ENCODE measurements at places on chromosomes 4 and X. TPM values are rescaled to one million over a fixed set of nuclear protein-coding genes. Genes with fewer than 3 reads are reported as not detected.
A peak's percentile ranks its signal among the peaks of the same experiment; 100 is the strongest.

Gene FMR1NB
- not detected for total RNA-seq

- DNase-seq: no peak
Measured at GRCh38 chrX:132776486-132777210, 181.8 kb downstream of the HS6ST2 start.

DNA sequence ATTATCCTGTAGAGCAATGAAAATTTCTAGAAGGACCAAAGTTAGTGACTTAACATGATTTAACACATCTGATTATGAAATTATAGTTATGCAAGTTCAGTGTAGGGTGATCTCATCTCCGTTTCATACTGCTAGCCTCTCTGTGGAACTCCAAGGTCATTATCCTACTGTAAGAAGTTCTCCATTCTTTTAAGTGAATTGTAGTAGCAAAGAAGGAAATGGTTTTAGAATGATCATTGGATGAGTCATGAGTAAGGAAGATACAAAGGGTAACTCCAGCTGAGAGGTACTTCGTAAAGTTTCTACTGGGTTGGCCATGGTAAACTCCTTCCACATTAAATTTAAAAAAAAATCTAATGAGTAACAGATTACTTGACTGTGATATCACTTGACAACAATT lies 215.0 kb upstream of the GIMD1 start:
- DNase-seq: no peak

- no peak for DNase-seq
Measured at GRCh38 chrX:121864561-121864960, 817.2 kb downstream of the GLUD2 start.

DNA sequence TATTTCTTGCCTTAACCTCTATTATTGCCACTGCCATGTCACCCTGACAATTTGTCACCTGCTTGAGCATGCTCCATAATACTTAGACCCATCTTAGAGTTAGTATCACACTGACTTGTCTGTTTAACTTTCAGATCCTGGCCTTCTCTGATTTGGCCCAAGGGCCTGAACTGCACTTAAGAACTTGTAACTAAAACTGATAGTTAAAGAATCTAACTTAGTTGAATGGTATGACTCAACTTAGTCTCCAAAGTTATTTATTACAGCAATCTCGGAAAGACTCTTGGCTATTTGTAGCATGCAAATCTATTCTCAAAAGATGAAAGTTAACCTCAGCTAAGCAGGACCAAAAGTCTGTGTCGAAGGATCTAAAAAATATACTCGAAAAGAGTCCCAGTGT lies 72.3 kb downstream of the IGSF1 start:
- DNase-seq: no peak

Gene TENM3
- total RNA-seq: 83.5 TPM

GRCh38 chr4:160403081-160403480 lies 1300.2 kb downstream of the RAPGEF2 start:
- DNase-seq: no peak

DNA sequence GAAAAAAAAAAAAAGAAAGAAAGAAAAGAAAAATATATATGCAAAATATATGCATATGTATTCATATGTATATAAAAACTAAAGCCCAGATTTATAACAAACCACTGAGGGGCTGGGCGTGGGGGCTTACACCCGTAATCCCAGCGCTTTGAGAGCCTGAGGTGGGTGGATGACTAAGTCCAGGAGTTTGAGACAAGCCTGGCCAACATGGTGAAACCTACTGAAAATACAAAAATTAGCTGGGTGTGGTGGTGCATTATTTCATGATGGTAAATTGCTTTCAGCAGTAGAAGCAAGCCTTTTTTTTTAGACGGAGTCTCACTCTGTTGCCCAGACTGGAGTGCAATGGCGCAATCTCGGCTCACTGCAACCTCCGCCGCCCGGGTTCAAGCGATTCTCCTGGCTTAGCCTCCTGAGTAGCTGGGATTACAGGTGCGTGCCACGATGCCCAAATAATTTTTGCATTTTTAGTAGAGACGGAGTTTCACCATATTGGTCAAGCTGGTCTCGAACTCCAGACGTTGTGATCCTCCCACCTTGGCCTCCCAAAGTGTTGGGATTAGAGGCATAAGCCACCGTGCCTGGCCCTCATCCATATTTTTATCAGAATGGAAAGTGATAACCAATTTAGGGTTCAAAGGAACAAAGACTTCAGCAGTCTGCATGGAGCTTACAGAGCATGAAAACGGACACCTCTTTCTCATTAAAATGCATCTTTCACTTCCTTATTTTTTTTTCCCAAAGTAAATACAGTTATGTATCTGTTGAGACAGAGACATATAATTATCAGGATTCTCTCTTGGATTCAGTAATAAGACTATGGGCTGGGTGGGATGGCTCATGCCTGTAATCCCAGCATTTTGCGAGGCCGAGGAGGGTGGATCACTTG lies 27.7 kb upstream of the MOB1B start:
- no peak for DNase-seq

DNA sequence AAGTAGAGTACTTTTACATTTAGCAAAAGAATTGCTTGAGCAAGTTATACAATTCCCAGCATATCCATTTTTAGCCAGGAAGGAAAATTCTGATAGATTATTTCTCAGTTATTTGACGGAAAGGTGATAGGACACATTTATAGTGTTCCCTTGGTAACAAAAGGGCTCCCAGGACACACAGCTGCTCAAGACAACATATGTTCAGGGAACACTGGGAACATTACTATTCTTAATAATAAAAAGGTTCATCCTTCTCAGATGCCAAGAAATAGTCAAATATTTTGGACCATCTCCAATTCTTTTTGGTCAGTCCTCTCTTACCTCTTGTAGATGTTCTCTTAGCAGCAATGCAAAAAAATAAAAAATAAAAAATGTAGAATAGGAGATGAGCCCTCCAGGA lies 66.8 kb upstream of the SMAD1 start:
- DNase-seq: no peak

- no peak for DNase-seq
Measured at GRCh38 chrX:39012621-39013111, 211.4 kb downstream of the MID1IP1 start.

GRCh38 chr4:122827258-122827878 lies 737 bp downstream of the FGF2 start:
- peak; percentile 67 for DNase-seq

- no peak for DNase-seq
Measured at GRCh38 chr4:164221631-164222030, 532.3 kb upstream of the SMIM31 start.

- no peak for DNase-seq
Measured at GRCh38 chrX:77070202-77070918, 376.8 kb upstream of the FGF16 start.

Gene C4orf51
- total RNA-seq: 17.9 TPM

- DNase-seq: no peak
Measured at GRCh38 chr4:137576446-137576845, 44.2 kb upstream of the PCDH18 start.

DNA sequence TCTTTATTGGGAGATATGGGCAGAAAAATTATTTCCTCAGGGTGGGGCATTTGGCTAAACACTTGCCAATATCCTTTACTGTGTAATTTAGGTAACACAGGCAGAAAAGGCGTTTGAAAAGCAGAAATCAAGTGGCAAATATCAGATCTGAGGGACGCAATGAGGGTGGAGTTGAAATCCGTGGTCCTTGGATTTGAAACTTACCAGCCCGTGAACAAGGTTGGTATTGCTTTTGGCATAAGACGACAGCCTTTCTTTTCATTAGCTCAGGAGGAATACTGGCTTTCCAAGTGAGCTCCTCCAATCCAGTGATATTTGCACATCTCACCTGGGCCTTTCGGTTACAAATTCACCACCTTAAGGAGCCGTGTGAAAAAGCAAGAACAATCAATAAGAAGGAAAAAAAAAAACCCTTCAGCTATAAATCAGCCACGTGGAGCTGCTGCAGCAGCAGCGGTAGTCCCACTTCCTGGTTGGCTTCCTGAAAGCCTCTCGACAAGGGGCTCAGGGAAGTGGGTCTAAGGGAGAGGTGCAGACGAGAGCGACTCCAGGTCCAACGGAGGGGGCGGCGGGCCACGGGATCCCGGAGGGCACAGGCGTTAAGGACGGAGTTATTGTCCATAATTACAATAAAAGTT lies 734 bp upstream of the GALNT7 start:
- peak; percentile 67 for DNase-seq

Gene KCTD8
- total RNA-seq: 1.4 TPM

DNA sequence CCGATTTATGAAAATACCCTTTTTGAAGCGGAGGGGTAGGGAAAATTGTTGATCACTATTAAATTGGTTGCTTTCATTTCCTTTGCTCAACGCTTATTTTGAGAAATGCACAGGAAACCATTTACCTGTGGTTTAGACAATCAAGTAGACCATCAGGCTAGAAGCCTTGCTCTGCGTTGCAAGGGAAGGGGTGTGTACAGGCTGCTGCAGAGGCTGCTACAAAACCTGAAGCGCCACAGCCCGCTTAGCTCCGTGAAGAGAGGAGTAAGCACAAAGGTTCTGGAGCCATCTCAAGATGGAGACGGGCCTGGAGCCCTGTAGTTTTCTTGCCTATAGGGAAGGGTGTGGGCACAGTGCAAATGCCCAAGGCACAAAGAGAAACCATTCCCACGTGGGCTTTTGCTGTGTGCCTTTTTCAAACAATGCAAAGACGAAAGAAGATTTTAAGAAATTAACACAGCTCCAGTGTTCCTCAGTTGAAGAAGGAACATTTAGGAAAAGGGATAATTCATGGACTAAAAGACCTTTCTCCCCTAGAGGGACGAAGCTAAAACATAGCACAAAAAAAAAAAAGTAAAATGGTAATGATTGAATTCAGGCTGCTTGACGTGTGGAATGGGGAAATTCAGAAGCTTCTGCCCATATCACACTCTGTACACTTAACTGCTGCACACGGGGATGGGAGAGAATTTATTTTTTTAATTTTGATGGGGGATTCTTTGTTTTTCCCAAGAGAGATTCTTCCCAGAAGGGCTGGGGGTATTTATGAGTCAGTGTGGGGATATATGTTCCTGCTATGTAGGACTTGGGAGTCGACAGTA lies 3.5 kb downstream of the TMSB4X start:
- peak; percentile 69 for DNase-seq

DNA sequence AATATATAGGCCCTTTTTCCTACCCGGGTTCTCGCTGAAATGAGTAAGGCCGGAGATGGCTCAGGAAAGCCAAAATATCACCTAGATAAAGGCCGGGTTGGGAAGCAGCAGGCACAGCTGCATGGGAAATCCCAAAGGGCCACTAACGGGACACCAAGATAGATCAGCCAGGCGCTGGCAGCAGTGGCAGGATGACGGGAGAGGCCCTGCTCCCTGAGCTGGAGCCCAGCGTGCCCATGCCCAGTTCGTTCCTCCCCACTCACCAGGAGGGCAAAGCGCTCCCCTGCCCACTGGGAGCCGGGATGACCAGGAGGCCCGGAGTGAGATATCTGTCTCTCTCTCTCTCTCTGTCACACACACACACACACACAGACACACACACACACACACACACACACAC lies 109.8 kb downstream of the DCTD start:
- peak; percentile 63 for DNase-seq

GRCh38 chrX:104195489-104196084 lies 29.3 kb downstream of the FAM199X start:
- DNase-seq: peak; percentile 29

DNA sequence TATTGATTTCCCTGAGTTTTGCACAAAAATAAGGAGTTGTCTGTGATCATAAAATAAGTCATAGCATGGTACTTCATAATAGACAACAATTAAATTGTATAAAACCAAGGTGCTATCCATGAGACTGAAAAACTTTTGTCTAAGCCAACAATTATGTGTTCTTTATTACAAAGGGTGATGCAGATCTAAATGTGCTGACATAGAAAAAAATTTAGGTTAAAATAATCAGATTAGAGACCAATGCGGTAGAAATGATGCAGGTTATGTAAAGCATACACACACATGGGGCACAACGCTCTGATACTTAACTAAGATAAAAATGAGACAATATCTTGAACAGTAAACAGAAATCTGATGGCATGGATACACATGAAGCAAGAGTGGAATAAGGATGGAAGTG lies 113.3 kb downstream of the PWWP3B start:
- DNase-seq: no peak

Gene EGF
- total RNA-seq: 5.3 TPM

DNA sequence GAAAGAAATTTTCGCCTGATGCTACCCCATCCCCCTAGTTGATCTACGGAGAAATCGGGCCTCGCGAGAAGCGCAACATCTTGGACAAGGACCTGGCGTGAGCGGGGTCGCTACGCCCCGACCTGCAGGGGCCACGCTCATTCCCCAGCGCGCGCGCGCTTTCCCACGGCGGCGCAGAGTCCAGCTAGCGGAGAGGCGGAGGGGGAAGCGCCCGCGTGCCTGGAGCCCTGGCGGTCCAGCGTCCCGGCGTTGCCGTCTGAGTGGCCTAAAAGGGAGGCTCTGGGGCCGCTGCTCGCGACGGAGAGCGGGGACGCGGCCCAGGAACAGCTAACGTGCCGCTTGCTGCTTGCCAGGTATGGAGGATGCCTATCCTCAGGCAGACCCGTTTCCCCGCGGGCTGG lies 6.0 kb upstream of the SOX3 start:
- DNase-seq: peak; percentile 78

DNA sequence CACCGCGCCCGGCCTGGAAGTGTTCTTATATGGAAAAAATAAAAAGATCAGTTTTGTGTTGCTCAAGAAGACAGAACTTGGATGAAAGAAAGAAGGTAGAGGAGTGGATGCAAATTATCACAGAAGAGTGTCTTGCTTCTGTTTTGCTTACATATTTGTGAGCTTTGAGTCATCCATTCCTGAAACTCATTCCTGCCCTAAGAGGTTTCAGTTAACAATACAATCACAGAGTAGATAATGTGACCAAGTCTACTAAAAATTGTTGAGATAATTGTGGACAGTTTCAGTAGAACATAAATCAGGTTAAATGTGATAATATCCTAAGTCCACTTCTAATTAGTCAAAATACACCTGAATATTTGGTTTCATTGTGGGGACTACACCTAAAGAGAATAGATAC lies 26.4 kb upstream of the LRCH2 start:
- DNase-seq: no peak

GRCh38 chr4:92235731-92236130 lies 68.0 kb upstream of the GRID2 start:
- no peak for DNase-seq

Gene PPEF1
- 0.10 TPM for total RNA-seq

Gene USP26
- not detected for total RNA-seq

DNA sequence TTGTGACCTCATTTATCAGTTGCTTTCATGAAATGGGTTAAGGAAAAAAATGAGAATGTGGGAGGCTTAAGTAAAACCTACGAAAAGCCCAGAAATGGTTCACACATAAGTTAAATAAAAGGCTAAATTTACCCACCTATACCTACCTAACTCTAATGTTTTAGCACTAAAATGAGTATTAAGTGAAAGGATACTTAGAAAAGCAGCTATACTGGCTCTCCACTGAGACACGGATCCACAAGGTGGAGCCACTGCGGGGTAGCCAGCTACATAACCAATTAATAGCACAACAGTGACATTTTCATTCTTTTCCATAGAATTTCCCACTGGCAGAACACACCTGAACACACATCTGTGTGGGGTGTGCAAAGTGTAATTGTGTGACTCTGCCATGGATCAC lies 101.9 kb downstream of the MAML3 start:
- no peak for DNase-seq

DNA sequence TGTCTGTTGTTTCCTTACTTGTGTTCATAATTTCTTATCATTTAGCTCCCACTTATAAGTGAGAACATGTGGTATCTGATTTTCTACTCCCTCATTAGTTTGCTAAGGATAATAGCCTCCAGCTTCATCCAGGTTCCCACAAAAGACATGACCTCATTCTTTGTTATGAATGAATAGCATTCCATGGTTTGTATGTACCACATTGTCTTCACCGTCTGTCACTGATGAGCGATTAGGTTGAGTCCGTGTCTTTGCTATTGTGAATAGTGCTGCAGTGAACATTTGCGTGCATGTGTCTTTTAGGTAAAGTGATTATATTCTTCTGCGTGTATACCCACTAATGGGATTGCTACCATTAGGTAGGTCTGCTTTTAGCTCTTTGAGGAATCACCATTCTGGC lies 624.3 kb upstream of the EPHA5 start:
- DNase-seq: no peak
